GF-D8 (cell line): ENCODE measurements at places on chromosomes 13 and 19.

DNA sequence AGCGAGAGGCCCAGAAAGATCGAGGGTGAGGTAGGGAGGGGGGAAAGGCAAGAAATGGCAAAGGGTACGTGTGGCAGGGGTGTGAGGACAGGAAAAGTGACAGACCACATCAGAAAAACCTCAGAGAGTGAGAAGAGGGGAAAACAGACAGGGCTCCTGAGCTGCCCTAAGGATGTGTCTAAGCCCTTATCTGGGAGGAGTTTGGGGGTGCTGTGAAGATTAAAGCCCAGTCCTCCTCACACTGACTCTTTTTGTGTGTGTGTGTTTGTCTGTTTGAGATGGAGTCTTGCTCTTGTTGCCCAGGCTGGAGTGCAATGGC lies 703 bp upstream of the PTH2 start:
- DNase-seq, result no peak

DNA sequence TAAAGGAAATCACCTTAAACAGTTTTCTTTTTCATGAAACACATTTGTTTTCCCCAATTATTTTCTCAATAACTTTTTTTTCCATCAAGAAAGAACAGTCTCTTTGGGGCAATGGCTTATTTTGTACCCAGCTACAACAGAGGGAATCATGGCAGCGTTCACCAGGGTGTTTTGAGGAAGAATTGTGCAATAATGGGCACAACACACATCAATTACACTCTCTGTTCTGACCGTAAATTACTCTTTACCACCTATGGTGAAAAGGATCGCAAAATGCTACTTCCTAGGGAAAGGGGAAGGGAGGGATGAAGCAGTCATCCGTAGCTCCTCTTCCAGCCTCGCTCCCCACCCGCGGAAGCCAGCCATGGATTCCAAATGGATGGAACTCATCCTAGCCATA lies 38.6 kb downstream of the TMTC4 start:
- DNase-seq, result no peak

GRCh38 chr13:111521691-111522229 lies 201.3 kb downstream of the TEX29 start:
- no peak for DNase-seq

GRCh38 chr13:77521194-77521593 lies 14.3 kb upstream of the SCEL start:
- DNase-seq, result no peak

DNA sequence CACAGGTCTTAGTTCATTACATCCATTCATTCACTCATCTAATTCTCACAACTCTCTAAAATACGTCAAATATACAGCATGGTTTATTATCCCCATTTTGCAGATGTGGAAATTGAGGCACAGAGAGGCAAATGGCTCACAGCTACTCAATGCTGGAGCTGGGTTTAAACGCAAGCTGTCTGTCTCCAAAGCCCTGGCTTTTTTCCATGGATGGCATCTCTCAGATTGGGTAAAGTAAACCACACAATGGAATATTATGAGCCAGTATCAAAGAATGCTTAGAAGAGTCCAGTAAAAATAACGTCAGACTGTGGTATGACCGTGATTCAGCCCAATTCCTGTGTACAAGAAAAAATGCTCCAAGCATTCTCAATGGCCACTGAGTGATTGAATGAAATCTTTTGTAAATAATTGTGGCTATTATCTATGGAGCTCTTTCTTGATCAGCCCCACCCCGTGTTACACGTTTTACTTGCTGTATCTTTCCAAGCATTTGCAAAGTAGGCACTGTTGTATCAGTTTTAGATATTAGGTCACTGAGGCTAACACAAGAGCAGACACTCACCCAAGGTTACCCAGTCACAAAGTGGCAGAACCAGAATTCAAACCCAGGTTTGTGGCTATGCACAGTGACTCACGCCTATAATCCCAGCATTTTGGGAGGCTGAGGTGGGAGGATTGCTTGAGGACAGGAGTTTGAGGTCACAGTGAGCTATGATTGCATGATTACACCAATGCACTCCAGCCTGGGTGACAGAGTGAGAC lies 5.5 kb upstream of the ACP7 start:
- DNase-seq, result no peak

GRCh38 chr13:99847318-99847750 lies 124.2 kb downstream of the ZIC5 start:
- no peak for DNase-seq

DNA sequence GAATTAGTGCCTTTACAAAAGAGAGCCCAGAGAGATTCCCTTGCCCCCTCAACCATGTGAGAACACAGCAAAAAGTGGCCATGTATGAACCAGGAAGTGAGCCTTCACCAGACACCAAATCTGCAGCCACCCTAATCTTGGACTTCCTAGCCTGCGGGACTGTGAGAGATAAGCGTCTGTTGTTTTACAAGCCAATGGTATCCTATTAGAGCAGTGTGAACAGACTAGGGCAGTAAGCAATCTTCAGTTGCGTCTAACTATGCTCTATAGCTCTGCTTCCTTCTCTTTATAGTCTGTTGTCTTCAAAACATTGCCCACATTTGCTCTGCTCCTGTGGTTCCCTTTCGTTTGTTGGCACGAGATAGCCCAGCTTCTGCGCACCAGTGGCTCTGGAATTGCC lies 109.5 kb upstream of the FNDC3A start:
- DNase-seq, result peak; percentile 88

DNA sequence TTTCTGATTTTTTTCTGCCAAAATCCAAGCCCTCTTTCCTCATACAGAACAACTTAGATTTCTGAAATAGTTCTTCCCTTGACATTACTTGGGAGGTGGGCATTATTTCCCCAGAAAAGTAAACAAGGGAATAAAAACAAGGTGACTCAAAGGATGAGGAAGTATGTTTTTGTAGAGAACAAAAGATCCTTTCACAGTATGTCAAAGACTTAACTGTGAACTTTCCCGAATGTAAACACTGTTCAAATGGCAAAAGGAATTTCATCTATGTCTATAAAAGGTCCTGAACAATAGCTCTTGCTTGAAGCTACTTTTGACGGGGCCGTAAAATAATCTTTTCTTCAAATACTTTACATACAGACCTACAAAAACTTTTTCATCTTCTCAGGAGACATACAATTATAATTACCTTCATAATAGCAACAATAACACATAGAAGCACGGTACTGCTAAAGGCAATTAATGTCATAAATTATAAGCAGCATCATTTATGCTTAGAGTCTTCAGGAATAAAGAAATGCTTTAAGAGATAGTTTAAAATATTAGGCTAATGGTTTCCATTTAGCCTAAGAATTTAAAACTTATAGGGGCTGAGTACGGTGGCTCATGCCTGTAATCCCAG lies 191.1 kb downstream of the RGCC start:
- no peak for DNase-seq

DNA sequence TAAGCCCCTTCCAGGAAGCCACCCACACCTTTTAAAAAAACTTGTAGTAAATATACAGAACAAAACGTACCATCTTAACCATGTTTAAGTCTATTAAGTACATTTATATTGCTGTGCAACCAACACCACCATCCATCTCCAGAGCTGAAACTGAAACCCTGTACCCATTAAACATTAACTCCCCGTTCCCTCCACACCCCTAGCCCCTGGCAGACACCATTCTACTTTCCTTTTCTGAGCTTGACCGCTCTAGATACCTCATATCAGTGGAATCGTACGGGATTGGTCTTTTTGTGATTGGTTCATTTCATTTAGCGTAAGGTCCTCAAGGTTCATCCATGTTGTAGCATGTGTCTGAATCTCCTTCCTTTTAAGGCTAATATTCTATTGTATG lies 13.0 kb upstream of the SPATA13 start:
- DNase-seq, result no peak

DNA sequence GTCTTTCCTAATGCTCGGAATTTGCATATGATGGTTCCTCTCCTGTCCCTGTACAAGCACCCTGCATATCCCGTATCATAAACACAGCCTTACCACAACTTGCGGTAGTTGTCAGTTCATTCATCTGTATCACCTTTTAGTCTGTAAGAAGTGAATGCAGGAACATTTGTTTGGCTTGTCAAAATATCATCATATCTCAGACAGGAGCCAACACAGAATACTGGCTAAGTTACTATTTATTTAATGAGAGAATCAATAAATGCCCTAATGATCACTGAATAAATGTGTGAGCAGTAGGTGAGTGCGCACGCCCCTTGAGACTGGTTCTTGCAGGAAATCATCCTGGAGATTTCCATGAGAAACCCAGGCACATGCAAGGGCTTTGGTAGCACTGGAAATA lies 182.8 kb downstream of the MYO16 start:
- DNase-seq, result no peak

DNA sequence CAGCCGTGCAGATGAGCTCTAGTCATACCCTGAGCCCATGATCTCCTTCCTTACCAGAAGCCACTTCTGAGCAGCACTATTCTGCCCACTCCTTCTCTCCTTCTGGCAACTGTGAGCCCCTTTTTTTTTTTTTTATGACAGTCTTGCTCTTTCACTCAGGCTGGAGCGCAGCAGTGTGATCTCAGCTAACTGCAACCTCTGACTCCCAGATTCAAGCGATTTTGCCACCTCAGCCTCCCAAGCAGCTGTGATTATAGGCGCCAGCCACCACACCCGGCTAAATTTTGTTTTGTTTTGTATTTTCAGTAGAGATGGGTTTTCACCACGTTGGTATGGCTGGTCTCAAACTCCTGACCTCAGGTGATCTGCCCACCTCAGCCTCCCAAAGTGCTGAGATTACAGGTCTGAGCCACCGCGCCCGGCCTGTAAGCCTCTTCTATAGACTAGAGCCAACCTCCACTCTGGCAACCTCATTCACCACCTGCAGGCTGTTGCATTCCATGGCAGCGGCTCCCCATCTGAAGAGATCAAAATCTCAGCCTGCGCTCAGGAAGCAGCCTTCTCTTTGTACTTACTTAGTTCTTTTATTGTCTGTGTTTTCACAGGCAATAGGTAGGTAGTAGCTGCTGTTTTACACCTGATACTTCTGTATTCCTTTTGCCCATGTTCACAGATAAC lies 34.8 kb upstream of the NDFIP2 start:
- no peak for DNase-seq

- no peak for DNase-seq
Measured at GRCh38 chr19:41893899-41894298, 10.9 kb downstream of the ARHGEF1 start.

DNA sequence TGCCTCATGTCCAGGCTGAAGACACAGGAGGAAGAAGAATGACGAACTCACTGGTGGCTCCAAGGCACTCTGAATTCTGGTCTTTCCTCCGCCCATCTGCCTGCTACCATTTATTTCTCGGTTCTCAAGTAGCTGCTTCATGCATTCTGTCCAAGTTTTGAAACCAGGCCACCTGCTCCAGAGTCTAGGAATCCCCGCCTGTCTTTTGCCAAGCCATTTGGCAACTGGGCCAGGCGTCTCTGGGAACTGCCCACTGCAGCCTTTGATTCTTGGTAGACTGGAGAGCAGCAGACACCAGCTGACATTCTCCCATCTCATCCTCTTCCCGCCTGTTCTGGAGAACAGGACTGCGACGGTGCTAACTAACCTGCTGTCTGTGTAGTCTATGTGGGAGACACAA lies 10.8 kb downstream of the SLC35E1 start:
- DNase-seq, result no peak
